ENCODE measurements at places on chromosomes 2 and 18.

DNA sequence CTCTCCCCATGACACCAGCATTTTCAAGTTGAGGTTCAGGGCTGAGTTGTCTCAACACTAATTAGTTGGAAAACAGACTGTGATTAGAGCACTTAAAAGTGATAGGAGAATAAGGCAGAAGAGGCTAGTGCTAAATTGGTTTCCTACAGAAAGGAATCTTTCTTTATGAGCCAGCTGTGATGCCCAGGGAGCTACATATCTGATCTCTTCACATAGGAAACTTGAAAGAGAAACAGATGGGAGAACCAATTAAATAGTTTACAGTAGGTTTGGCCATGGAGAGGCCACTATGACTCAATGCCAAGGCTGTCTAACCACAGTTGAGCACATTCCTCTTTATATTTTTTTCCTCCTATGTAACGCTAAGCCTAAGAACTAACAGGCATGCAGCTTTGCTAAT is 418.3 kb upstream of the CYRIA start:
- DNase-seq = no peak

- DNase-seq = no peak
Observed at GRCh38 chr2:240571314-240571973, 3.2 kb downstream of the RNPEPL1 start.

GRCh38 chr18:12321333-12321732 is 13.3 kb downstream of the TUBB6 start:
- DNase-seq = no peak

DNA sequence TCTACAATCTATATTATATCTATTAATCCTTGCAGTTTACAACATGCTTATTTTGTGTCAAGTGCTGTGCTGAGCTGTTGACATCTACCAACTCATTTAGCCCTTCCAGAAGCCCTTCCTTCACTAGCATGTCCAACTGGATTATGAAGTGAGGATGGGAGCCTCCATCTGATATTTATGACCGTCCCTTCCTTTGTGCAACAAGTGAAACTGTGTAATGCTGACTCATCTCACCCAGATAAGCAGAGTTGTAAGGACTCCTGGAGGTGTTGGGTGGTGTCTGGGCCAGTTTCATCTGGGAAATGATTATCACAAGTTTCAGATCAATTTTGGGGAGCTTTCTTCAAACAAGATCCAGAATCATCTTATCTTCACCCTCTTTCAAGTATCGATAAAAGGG is 156.6 kb upstream of the ETAA1 start:
- DNase-seq = no peak
